Activated CD8-positive, alpha-beta memory T cell treated with anti-CD3 and anti-CD28 coated beads for 1 hour (primary cell): ENCODE measurements at places on chromosomes 6 and 20.

GRCh38 chr6:155264693-155265320, 994 bp downstream of the CLDN20 start:
- DNase-seq = no peak

DNA sequence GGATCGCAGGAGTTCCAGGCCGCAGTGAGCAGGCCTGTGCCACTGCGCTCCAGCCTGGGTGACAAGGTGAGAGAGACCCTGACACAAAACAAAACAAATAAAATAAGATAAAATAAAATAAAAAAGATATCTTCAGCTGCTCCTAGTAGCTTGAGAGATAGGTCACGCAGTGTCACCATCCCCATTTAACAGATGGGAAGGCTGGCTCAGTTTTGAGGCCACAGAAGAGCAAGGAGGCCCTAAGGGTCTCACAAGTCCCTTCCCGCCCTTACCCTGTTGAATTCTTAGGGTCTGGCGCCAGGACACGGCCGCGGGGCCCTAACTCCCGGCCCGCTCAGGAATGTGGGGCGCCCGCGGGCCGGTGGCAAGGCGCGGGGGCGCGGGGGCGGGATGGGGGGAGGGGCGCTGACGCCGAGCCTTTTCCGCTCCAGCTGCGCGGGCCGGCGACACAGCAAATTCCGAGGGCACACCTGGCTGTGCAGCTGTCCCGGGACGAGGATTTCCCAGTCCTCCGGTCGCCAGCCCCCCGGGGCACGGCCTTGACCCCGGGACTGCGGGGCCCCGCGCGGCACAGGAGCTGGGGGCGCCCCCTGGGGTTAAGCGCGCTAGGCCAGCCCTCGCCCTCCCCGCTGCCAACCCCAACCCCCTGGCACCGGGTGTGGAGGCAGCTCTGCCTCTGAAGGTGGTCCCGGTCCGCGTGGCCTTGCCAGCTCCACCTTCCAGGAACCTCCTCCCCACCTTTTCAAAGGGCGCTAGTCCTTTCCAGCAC, 10.3 kb upstream of the R3HDML start:
- DNase-seq = no peak

GRCh38 chr20:4060064-4060795, 44.9 kb upstream of the RNF24 start:
- no peak for DNase-seq

- DNase-seq = no peak
Observed at GRCh38 chr6:108799791-108800190, 48.4 kb upstream of the ARMC2 start.

DNA sequence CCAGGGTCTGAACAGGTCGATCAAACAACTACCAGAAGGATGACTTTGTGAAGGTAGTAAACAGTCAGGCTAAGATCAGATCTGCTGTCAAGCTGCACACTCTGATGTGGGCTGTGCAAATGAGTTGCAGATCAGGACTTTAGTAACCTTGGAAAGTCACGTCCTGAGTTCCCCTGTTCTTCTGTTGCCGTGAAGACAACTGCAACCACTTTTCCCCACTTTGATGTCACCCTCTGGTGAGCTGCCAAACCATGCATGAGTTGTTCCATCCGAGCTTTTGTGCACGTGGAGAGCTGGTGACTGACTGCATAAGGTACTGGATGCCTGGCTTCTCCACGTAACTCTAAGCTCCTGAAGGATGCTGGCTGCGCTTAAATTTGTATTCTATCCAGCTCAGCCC, 111.0 kb downstream of the CD83 start:
- DNase-seq = no peak

DNA sequence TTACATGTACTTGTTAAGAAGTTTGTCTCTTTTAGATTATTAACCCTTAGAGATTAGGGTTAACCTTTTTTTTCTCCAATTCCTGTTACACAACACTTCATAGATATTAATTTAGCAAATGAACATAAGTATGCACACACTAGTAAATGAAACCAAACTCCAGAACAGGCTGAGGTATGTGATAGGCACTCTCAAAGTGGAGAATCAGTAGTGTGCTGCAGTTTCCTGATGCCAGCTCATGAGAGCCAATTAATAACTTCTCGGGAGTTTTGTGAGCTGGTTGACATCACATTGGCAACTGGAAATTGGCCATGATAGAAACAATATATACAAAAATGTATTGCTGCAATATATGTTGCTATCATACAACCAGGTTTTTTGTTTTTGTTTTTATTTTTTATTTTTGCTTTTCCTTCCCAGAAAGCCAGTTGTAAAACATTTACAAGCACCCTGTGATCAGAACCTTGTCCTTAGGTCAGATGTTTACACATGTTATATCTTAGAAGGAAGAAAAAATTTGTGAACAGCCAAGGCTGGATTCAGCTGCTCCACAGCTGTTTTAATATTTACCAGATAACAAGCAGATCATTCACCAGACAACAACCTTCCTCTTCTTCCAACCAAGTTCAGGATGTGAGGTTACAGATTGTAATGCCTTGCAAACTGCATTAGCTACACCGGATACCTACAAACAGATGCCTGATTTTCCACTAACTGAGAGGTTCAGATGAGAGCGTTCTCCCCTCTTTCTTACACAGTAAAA, 42.4 kb upstream of the ECHDC1 start:
- DNase-seq = no peak

DNA sequence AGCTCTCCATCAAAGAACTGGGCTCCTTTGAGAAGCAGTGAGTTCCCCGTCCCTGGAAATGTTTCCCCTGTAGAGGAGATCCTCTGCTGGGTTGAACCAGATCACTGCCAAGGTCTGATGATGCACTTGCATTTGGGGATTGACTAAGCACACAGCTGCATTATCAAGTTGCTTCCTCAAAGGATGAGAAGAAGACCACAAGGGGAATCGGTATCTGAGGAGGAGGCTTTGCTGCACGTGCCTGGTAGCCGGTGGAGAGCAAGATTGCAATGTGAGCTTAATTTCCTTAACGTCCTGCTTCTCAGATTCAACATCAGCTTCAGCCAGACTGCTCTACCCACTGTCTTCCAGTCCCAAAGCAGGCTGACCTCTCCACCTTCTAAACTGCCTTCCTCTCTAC, 128.8 kb upstream of the STMND1 start:
- no peak for DNase-seq
